ENCODE measurements at places on chromosomes 6 and 20.

GRCh38 chr6:34157851-34158250 is 12.0 kb upstream of the GRM4 start:
- DNase-seq = no peak

DNA sequence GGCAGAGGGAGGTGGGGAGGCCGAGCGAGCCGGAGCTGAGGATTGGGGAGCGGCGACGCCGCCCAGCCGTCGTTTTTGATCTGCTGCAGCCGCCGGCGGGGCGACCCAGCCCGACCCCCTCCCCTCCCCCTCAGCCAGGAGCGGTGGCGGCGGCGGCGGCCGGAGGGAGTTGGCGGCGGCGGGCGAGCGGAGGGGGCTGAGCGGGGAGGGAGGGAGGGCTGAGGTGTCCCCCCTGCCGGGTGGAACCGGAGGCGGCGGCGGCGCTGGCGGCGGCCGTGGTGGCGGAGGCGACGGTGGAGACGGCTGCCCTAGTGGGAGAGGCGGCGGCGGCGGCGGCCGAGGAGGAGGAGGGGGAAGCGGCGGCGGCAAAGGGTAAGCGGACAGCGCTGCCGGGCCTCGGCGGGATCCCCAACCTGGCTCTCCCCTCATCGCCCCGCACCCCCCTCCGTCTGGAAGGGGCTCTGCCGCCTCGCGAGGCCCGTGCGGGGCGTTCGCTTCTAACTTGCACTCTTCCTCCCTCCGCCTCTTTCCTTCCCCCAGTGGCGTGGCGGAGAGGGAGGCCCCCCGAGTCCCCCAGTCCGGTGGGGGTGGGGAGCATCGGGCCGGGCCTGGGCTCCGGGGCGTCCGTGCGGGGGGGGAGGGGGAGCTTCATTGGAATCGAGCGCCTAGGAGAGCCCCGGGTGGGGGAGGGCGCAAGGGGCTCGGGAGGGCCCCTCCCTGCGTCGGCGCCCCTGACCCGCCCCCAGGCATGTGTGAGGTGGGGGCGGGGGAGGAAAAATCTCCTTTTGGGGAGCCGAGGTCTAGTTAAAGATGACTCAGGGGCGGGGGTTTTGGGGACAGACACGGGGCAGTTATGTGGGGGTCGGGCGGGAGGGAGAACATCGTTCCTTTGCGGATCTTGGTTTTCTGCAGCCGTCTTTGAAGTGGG is at the start of gene TAB2:
Gene TAB2, plus strand, starts transcription at position 69 of the 928 bp plus-strand sequence. CDS start 52,286 bp downstream, outside the sequence.
- DNase-seq = peak; percentile 26

DNA sequence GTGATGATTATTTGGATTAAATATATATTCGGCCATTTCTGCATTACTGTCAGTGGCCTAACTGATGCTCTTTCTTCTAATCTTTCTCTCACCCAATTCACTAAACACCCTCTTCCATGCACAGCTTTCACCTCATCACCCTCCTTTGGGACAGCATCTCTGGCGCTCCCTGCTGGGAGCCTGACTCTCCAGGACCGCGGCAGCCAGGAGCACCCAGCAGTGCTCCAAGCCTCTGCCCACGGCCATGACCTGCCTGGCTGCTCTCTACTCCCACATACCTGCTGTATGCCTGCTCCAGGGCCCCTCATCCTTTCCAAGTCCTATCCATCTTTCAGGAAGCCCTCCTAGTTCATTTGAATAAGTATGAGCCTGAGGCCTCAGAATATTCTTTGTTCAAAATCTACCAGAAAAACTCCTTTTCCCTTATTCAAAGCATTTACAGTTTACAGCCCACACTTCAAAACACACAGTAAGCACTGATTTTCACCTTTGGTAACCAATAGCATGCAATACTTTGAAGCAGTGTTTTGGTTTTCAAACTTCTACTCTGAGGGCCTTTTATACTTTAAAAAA is 15.2 kb downstream of the CTCFL start:
- DNase-seq = no peak

DNA sequence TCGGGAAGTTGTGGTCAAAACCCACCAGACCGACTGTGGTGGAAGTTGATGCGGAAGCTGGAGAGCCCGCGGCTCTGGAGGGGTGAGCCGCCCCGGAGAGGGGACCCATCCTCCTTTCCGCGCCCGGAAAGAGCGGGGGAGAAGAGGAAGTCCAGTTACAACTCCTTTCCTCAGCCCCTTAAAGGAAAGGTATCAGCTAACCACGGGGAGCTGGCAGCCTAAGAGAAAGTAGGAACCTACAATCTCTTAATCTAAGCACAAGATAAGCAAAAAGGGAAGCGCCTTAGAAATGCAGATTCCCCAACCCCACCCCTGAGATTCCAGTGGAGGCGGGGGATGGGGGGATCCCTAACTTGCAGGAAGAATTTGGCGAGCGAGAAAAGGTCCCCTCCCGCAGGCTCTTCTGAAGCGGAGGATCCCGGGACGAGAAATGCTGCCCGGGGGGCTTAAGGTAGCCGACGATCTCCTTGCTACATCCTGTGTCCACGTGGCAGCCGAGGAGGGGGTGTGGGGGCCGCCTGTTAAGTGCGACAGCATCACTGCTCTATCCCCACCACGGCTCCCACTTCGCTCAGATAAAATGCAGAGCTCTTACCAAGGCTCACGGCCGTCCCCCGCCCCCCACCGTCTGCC is 87.5 kb downstream of the ZFP64 start:
- peak; percentile 73 for DNase-seq

GRCh38 chr6:2576499-2576898 is 174.2 kb downstream of the MYLK4 start:
- no peak for DNase-seq

GRCh38 chr20:32406701-32407100 is 48.6 kb downstream of the ASXL1 start:
- DNase-seq = no peak

- DNase-seq = no peak
Observed at GRCh38 chr6:79538106-79538971, 1.1 kb upstream of the LCA5 start.

All from muscle of back (tissue), 13 donors.